H4 (cell line): ENCODE measurements at places on chromosomes 2 and 18. TPM values are rescaled to one million over a fixed set of nuclear protein-coding genes. Genes with fewer than 3 reads are reported as not detected.

DNA sequence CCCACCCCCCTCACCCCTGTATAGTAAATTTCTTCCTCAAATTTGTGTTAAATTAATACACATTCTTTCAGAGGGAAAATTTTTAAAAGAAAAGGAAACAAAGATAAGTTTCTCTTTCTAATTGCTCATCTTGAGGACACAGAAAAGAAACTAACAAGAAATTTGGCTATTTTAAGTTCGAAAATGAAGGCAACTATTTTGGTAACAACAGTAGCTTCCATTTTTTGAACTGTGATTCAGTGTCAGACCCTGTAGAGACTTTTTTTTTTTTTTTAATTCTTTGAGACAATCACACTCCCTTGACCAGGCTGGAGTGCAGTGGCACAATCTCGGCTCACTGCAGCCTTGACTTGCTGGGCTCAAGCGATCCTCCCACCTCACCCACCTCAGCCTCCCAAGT, 194.9 kb downstream of the SS18 start:
- no peak for DNase-seq

Gene PMAIP1
- total RNA-seq = 52.4 and 64.3 TPM in 2 replicates

DNA sequence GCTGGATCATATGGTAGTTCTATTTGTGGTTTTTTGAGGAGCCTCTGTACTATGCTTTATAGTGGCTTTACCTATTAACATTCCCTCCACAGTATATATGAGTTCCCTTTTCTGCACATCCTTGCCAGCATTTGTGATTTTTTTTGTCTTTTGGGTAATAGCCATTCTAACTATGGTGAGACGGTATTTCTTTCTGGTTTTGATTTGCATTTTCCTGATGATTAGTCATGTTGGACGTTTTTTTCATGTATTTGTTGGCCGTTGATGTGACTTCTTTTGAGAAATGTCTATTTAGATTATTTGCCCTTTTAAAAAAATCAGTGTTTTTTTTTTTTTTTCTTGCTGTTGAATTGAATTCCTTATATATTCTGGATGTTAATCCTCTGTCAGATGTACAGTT, 31.1 kb downstream of the ACTR3 start:
- no peak for DNase-seq

GRCh38 chr2:186891185-186891621, 42.2 kb upstream of the ZSWIM2 start:
- DNase-seq = no peak
